ENCODE measurements at places on chromosomes 12 and 14.

GRCh38 chr12:122226366-122227125 is 694 bp upstream of the DIABLO start:
- DNase-seq = no peak

- no peak for DNase-seq
Measured at GRCh38 chr14:60195179-60195810, 30.1 kb upstream of the DHRS7 start.

- DNase-seq = no peak
Measured at GRCh38 chr12:4412056-4412455, 32.5 kb upstream of the FGF23 start.

- no peak for DNase-seq
Measured at GRCh38 chr14:76125511-76125910, 26.2 kb upstream of the GPATCH2L start.

DNA sequence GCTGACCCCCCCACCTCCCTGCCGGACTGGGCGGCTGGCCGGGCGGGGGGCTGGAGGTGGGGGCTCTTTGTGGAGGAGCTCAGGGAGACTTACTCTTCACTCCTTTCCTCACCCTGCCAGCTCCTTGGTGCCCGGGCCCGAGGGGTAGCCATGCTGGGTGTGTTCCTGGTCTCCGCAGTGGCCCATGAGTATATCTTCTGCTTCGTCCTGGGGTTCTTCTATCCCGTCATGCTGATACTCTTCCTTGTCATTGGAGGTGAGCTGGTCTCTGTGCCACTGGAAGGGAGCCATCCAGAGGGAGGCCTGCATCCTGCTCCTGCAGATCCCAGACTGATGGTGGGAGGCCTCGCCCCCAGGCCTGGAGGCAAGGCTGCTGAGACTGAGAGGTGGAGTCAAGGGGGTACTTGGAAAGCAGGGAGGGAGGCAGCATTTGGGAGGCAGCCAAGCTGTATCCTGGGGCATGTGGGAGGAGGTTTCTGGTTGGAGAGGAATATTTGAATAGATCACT is 19.7 kb downstream of the SOAT2 start:
- DNase-seq = no peak

- DNase-seq = no peak
Measured at GRCh38 chr12:61542551-61542950, 717.7 kb upstream of the USP15 start.

DNA sequence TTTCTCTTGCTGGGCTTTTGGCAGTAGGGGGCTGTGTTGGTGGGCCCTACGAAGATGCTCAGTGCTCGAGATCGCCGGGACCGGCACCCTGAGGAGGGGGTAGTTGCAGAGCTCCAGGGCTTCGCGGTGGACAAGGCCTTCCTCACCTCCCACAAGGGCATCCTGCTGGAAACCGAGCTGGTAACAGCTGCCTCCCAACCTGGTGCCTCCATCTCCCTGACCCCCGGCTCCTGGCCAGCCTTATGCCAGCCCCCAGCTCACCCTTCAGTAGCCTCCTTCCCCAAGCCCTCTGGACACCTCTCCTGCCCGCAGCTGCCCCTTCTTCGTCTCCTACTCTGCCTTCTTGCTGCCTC is 328 bp downstream of the CMTM5 start:
- no peak for DNase-seq

DNA sequence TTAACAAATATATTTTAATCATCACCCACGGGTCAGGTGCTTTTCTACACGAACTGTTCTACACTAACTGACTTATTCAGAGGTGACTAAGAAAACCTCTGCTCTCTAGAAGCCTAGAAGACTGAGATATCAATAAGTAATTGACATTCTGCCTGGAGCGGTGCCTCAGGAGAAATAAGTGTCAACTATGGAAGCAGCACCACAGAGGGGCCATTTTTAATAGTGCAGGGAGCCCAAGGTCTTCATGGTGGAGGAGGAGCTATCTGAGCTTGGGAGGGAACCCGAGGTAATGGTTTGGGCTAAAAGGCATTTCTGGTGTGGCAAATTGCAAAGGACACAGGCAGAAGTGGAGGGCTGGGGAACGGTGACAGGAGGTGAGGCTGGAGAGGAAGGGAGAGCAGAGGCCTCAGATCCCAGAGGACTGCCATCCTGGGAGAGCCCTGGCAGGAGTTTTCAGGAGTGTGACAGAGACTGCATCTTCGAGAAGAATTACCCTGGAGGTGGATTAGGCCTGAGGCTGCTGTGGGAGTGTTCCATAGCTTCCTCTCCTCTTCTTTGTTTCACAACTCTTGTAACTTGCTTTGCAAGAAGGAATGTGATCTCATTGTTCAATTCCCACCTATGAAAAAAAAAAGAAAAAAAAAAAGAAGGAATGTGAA is 123.1 kb downstream of the NPAS3 start:
- DNase-seq = no peak

GRCh38 chr14:58647777-58648176 is 10.0 kb downstream of the DACT1 start:
- DNase-seq = no peak

- no peak for DNase-seq
Measured at GRCh38 chr12:7113389-7113871, 4.4 kb upstream of the C1RL start.

- DNase-seq = no peak
Measured at GRCh38 chr14:24272467-24272866, 1.1 kb upstream of the RABGGTA start.

Data from NCI-H524 (cell line).